H4 (cell line): ENCODE measurements at places on chromosomes 6 and 20.

GRCh38 chr6:93896081-93896480, 476.7 kb upstream of the EPHA7 start:
- DNase-seq, result no peak

GRCh38 chr6:39834278-39834677, 42.1 kb downstream of the DAAM2 start:
- no peak for DNase-seq

GRCh38 chr6:79608334-79609224, 22.6 kb upstream of the SH3BGRL2 start:
- no peak for DNase-seq

- DNase-seq, result no peak
These were observed 106.3 kb upstream of the LY86 start for GRCh38 chr6:6482256-6482655.
